ENCODE measurements at places on chromosomes 6 and 20. TPM values are rescaled to one million over a fixed set of nuclear protein-coding genes. Genes with fewer than 3 reads are reported as not detected.

The HLA-DMA gene
- total RNA-seq, result 68.2 TPM

The DSP gene
- total RNA-seq, result 79.1 TPM

The HLA-DPA1 gene
- total RNA-seq, result 185 TPM

The NRSN1 gene
- total RNA-seq, result 0.12 TPM

The CABLES2 gene
- 5.2 TPM for total RNA-seq

The GPX5 gene
- total RNA-seq, result not detected

The SOX4 gene
- 79.4 TPM for total RNA-seq

The TOMM6 gene
- total RNA-seq, result 123 TPM

The KIAA0408 gene
- total RNA-seq, result 6.8 TPM

The NKAIN2 gene
- 0.29 TPM for total RNA-seq

The RAE1 gene
- total RNA-seq, result 20.9 TPM

The EYA2 gene
- 2.1 TPM for total RNA-seq

The ATP5F1E gene
- total RNA-seq, result 60.1 TPM

The PPP1R16B gene
- total RNA-seq, result 4.1 TPM

The RAB44 gene
- total RNA-seq, result 0.75 TPM

The GRIK2 gene
- total RNA-seq, result 1.2 TPM

The KCNK5 gene
- 242 TPM for total RNA-seq

The EMILIN3 gene
- 0.63 TPM for total RNA-seq

The RHAG gene
- 0.52 TPM for total RNA-seq

The SUMO4 gene
- 1.3 TPM for total RNA-seq

The VGLL2 gene
- total RNA-seq, result not detected

The PKIB gene
- 5.5 TPM for total RNA-seq

The GABRR2 gene
- total RNA-seq, result 0.92 TPM
